ENCODE measurements at places on chromosomes 3 and 15. TPM values are rescaled to one million over a fixed set of nuclear protein-coding genes. Genes with fewer than 3 reads are reported as not detected.

DNA sequence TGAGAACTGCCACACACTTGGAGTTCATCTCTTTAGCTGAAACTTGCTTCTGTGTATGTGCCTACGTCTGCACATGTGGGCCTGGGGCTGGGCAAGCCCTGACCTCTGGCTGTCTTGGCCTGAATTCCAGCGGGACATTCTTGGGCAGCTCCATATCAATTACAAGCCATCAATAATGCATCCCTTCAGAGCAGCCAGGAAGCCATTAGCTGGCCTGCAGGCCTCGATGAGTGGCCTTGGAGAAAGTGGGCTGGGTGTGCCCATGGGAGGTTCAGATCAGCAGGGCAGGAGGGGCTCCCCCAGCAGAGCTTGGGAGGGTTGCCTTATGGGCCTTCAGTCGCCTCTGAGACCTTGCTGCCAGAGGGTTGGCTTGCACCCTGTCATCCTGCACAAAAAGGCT, 124.1 kb downstream of the ETFA start:
- DNase-seq = no peak

DNA sequence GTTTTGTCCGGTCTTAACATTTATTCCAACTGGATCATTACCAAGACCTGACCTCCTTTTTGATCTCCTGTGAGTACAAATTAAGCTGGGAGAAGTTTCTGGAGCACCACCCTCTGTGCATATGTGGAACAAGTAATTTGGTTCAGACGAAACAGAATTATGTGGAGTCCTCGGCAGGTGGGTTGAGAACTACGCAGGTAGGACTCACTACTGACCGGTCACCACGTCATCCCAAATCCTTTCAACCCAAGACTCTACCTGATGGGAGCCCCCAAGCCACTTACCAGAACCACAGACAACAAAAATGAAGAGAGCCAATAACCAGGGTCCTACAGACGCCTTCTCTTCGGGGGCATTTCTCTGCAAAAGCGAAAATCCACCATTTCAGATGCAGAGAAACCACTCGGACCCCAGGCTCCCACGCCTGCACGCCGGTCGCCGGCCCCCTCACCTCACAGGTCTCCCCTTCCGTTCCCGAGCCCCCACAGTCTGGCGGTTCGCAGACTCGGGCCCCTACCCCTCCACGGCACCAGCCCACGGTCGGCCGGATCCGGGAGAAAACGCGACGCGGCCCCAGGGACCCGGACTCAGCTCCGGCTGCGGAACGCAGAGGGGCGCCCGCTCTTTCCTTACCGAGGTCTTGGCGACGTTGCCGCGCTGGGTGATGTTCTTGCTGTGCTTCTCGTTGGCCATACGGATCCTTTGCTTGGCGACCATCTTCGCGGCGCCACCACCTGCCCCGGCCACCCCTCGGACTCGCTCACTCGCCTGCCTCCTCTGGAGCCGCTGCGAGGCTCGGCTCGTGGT, 674 bp downstream of the SERP1 start:
- DNase-seq = peak; percentile 41

DNA sequence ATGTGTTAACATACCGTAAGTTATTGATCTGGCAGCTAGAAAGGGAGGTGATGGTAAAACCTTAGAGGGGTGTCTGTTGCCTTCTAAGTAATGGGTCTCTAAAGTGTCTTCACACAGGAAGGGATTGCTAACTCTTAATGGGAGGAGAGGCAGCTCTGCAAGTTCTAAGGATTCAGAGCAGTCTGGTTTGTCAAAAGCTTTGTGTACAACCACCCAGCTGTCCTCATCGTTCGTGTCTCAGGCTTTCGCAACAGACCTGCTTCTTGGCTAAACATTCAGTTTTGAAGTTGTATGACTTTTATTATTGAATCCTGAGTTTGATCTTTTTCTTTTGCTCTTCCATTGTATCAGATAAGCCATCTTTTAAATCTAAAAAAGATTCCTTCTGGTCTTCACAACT, 404.9 kb downstream of the SQOR start:
- DNase-seq = no peak

- DNase-seq = no peak
Measured at GRCh38 chr15:63818629-63819028, 15.1 kb downstream of the HERC1 start.

- DNase-seq = no peak
Measured at GRCh38 chr3:61634678-61635077, 73.3 kb downstream of the PTPRG start.

Gene CLDN18
- total RNA-seq = not detected

Gene OSTN
- total RNA-seq = not detected
